ENCODE measurements at places on chromosomes 2 and 18.

GRCh38 chr18:22024924-22025323 is 144.5 kb upstream of the GATA6 start:
- no peak for DNase-seq

DNA sequence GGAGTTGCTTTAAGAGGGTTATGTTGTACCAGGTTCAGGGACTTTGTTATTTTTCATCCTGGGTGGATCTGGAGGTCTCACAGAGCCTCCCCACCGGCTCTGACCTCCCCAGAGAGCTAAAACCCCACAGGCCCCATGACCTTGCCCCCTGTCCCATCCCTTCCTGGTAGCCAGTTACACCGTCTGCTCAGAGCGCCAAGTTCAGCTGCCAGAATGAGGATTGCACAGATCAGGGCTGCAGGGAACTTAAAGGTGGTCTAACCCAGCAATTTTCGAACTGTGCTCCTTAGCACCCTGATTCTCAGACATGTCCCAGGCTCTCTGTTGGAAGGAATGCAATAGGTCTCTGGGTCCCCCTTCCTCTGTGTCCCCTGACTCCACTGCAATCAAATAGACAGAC is 32.1 kb downstream of the ATOH8 start:
- no peak for DNase-seq

- no peak for DNase-seq
These were observed 91.3 kb upstream of the SEC11C start for GRCh38 chr18:59048378-59048777.

DNA sequence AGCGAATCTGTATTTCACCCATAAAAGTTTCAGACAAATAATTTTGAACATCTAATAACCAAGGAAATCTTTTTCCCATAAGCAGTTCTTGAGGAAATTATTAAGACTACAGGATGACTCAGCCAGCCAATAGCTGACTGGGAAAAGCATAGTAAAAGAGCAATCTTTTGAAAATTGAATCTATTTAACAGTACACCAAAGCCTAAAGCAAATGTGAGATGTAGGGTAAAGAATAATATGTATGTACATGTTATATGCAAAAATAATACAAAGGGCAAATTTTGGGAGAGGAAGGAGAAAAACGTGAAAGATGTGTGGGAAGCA is 12.6 kb upstream of the KDSR start:
- peak; percentile 27 for DNase-seq

GRCh38 chr2:129004485-129004884 is 685.8 kb upstream of the HS6ST1 start:
- no peak for DNase-seq

- no peak for DNase-seq
These were observed 24.5 kb upstream of the ALPP start for GRCh38 chr2:232354069-232354468.
